ENCODE measurements at places on chromosomes 7 and 10. TPM values are rescaled to one million over a fixed set of nuclear protein-coding genes. Genes with fewer than 3 reads are reported as not detected.

The TRUB1 gene
- total RNA-seq, result 13.7 TPM

The CPN1 gene
- not detected for total RNA-seq

The PLEKHS1 gene
- total RNA-seq, result 0.22 TPM

The OPALIN gene
- total RNA-seq, result not detected

The TACR2 gene
- not detected for total RNA-seq

The DGKI gene
- 3.4 TPM for total RNA-seq
